ENCODE measurements at places on chromosomes 3 and 15.
A peak's percentile ranks its signal among the peaks of the same experiment; 100 is the strongest.

- DNase-seq = no peak
- no peaks in the 10 kb centered on the region for H3K36me3 ChIP-seq
- no peaks in the 10 kb centered on the region for H3K27me3 ChIP-seq
- peak overlapping the region; percentile 79 for H3K4me3 ChIP-seq
Observed at GRCh38 chr3:52286777-52287110, 884 bp upstream of the GLYCTK start.

- H3K27me3 ChIP-seq = no peaks in the 10 kb centered on the region
- no peak overlapping the region for H3K4me3 ChIP-seq
- H3K27ac ChIP-seq = no peak overlapping the region
- peak; percentile 64 for DNase-seq
- no peaks in the 10 kb centered on the region for H3K36me3 ChIP-seq
Observed at GRCh38 chr15:90219421-90220141, 14.2 kb downstream of the CIB1 start.

DNA sequence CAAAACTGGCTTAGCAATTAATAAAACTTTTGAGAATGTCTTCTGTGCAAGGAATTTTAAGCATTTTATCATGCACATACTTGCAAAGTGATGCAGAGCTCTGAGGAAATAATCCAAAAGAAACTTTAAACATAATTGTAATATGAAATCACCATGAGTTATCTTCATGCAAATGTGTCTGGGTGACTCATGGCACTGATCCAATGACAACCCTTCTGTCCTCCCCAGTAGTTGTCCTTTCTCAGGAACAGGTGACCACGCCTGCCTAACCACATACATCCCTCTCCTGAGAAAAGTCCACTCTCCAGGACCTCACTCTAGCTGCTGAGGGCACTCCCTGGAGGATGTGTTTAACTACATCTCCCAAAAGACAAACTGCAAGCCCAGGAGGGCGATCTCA is 530.6 kb upstream of the IL12A start:
- H3K4me1 ChIP-seq = no peaks in the 10 kb centered on the region
- H3K27ac ChIP-seq = no peak overlapping the region
- no peak for DNase-seq
- H3K27me3 ChIP-seq = no peaks in the 10 kb centered on the region

GRCh38 chr15:65249641-65250040 is 37.0 kb downstream of the PARP16 start:
- no peaks in the 10 kb centered on the region for H3K36me3 ChIP-seq
- no peak overlapping the region for H3K27ac ChIP-seq

DNA sequence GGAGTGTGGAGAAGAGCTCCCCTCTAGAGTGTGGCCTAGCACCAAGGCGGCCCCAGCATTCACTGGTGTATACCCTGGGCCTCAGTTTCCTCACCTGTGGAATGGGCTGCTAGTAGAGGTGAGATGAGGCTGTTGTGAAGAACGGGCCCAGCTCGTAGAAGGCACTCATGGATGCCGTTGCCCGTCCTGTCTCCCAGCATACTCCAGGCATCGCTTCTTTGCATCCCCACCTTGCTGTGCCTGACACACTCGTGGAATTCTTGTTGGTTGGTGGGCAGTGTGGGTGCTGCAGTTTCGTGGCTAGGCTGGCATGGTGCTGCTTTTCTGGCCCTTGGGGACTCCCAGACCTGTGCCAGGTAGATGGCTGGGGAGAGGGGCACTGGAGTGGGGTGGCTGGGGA is 76.7 kb downstream of the SMAD6 start:
- no peak for DNase-seq
- peaks cover 7% of the 10 kb centered on the region for H3K36me3 ChIP-seq
- H3K27me3 ChIP-seq = no peaks in the 10 kb centered on the region
- H3K27ac ChIP-seq = peak overlapping the region; percentile 69

DNA sequence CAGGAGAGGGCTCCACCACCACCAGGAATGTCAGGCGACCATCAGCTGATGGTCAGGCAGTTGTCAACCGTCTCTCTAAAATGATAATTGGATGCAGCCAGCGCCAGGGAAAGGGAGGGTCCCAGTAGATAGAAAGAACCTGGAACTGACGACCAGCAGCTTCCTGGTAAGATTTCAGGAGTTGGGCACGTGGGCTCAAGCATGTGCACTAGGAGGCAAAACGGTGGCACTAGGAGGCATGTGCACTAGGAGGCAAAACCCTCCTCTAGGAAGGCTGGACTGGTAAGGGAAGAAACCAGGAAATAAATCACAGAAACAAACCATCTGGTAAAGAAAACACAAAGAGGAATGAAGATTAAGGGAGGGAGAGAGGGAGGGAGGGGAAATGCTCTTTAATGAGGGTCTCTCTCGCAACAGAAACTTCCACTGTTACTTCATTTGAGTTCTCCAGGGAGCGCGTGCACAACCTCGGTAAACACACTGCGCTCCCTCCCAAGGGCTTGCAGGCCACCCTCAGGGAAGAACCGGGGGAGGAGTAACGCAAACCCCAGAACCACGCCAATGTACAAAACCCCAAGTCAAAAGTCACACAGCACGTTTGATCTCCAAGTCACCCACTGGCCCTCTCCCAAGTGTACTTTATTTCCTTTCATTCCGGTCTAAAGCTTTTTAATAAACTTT is 116.7 kb downstream of the XXYLT1 start:
- H3K27me3 ChIP-seq = no peaks in the 10 kb centered on the region
- H3K36me3 ChIP-seq = peaks cover 5% of the 10 kb centered on the region
- peak overlapping the region; percentile 89 for H3K27ac ChIP-seq
- H3K4me3 ChIP-seq = no peak overlapping the region
- peak; percentile 71 for DNase-seq
- peaks cover 68% of the 10 kb centered on the region for H3K4me1 ChIP-seq

DNA sequence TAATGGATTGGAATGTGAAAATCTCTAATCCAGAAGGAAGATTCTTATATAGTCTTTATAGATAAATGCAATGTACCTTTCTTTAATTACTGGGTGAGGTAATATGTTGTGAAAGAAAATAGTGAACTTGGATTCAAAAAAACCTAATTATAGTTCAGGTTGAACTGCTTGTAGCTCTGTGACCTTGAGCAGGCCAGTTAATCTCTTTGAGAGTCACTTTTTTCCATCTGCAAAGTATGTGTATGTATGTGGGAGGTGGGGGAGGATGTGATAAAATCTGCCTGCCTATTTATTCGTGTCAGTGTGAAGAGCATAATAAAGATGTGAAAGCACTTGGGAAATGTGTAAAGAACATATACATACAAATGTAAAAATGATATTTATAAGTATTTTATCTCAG is 34.4 kb downstream of the GLCE start:
- no peak for DNase-seq
- H3K27me3 ChIP-seq = no peaks in the 10 kb centered on the region
- peaks cover 3% of the 10 kb centered on the region for H3K36me3 ChIP-seq
- no peak overlapping the region for H3K27ac ChIP-seq
- H3K4me3 ChIP-seq = no peak overlapping the region

DNA sequence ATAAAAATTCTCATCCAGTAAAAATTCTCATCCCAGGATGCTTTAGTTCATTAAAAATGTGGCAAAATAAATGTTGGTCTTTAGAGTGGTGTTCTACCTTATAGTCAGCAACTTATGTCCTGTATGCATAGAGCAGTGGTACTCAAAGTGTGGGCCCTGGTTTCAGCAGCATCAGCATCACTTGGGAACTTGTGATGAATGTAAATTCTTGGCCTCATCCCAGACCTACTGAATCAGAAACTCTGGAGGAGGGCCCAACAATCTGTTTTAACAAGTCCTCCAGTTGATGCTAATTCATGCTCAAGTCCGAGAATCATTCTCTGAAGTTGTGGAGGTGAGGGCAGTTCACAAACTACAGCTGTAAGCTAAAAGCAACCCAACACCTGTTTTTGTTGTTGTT is 307.3 kb upstream of the SATB1 start:
- no peak overlapping the region for H3K4me3 ChIP-seq
- H3K36me3 ChIP-seq = no peaks in the 10 kb centered on the region
- DNase-seq = no peak
- H3K27ac ChIP-seq = no peak overlapping the region

DNA sequence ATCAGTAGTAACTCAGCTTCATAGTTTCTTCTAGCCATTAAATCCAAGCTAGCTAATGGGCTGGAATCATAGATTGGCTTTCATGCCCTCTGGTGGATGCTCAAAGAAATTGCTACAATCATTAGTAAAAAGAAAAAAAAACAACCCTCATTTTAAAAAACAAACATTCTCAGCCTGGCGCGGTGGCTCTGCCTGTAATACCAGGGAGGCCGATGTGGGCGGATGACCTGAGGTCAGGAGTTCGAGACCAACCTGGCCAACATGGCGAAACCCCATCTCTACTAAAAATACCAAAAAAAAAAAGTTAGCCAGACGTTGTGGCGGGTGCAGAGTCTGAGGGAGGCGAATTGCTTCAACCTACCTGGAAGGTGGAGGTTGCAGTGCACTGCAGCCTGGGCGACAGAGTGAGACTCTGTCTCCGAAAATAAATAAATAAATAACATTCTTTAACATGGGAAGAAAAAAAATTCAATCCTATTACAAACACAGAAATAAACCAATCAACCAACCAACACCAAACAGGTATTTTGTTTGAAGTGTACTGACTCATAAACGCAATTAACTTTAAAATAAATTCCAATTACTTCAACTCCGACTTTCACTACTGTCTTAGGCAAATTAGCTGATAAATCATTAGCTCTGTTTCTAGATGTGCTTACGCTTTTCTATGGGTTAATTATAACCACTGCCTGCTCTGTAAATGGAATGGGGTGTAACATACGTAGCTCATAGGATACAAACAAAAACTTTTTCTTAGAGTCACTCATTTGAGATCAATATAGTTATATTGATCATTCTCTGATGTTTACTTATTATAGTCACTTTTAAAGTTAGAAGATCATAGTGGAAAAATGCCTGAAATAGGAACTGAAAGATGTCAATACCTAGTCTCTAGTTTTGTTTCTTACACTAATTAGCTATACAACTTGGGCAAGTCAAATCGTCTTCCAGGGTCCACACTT is 24.9 kb downstream of the TMEM207 start:
- no peak overlapping the region for H3K27ac ChIP-seq
- peak; percentile 84 for DNase-seq
- H3K27me3 ChIP-seq = no peaks in the 10 kb centered on the region
- no peak overlapping the region for H3K4me3 ChIP-seq

DNA sequence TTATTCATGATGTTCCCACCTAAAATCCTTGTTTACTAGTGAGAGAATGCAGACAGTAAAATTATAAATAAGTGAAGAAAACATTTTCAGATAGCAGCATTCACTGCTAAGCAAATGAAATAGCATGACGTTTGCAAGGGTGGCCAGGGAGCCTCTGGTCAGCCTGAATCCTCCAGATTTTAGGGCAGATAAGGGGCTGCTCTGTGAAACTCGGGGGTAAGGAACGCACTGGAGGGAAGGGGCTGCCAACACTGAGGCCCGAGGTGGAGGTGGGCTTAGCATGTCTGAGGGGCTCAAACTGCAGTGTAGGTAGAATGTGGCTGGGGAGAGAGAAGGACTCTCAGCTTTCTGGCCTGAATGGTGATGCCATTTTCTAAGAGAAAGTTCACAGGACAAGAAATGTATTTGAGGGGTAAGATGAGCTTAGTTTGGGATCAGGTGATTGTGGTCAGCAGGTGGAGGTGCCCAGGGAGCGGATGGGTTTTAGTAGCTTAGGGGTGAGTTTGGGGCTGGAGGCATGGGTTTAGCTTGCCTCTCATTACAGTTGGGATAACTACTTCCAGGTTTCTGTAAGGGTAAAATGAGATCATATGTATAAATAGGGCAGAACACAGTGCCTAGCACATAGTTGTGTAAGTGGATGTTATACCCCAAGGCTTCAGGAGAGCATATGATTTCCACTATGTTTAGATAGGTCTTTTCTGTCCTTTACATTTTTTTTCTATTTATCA is 20.5 kb downstream of the GPR171 start:
- no peaks in the 10 kb centered on the region for H3K4me1 ChIP-seq
- no peaks in the 10 kb centered on the region for H3K27me3 ChIP-seq
- no peak overlapping the region for H3K27ac ChIP-seq
- no peak overlapping the region for H3K4me3 ChIP-seq
- no peaks in the 10 kb centered on the region for H3K36me3 ChIP-seq

GRCh38 chr3:13796701-13797460 is 83.0 kb downstream of the WNT7A start:
- H3K4me1 ChIP-seq = no peaks in the 10 kb centered on the region
- H3K36me3 ChIP-seq = no peaks in the 10 kb centered on the region
- peaks cover 9% of the 10 kb centered on the region for H3K27me3 ChIP-seq
- H3K27ac ChIP-seq = no peak overlapping the region
- no peak for DNase-seq

- no peaks in the 10 kb centered on the region for H3K36me3 ChIP-seq
- H3K4me1 ChIP-seq = no peaks in the 10 kb centered on the region
- no peak overlapping the region for H3K27ac ChIP-seq
- no peak overlapping the region for H3K4me3 ChIP-seq
Observed at GRCh38 chr3:119333773-119334509, 39.8 kb downstream of the ARHGAP31 start.

- H3K4me3 ChIP-seq = no peak overlapping the region
- no peaks in the 10 kb centered on the region for H3K4me1 ChIP-seq
- no peaks in the 10 kb centered on the region for H3K27me3 ChIP-seq
- H3K27ac ChIP-seq = no peak overlapping the region
- H3K36me3 ChIP-seq = no peaks in the 10 kb centered on the region
Observed at GRCh38 chr3:36812240-36812639, 47.9 kb upstream of the DCLK3 start.

GRCh38 chr3:40019376-40019775 is 210.0 kb downstream of the MYRIP start:
- no peak overlapping the region for H3K27ac ChIP-seq
- no peaks in the 10 kb centered on the region for H3K27me3 ChIP-seq
- no peaks in the 10 kb centered on the region for H3K4me1 ChIP-seq
- no peak for DNase-seq
- no peak overlapping the region for H3K4me3 ChIP-seq
- H3K36me3 ChIP-seq = no peaks in the 10 kb centered on the region

DNA sequence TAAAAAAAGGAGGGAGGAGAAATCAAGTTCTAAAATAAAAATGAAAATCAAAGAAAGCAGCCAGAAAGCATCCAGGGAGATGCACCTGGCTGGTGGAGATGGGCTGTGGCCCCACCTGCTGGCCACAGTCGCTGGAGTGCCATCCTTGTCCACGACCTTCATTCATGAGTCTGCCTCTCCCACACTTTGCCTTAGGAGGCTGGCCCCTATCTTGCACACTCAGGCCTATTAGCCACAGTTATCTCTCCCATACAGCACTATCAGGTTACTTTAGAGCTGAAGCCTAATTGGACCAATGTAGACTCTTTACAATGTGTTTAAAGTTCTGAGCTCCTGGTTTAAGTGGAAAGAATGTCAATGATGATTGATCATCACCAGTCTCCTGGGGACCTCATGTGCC is 392.0 kb upstream of the RORA start:
- no peak overlapping the region for H3K4me3 ChIP-seq
- no peak overlapping the region for H3K27ac ChIP-seq
- H3K36me3 ChIP-seq = no peaks in the 10 kb centered on the region
- no peaks in the 10 kb centered on the region for H3K27me3 ChIP-seq
- DNase-seq = peak; percentile 36
- peaks cover 3% of the 10 kb centered on the region for H3K4me1 ChIP-seq

GRCh38 chr3:149369991-149370866 is 7.2 kb downstream of the TM4SF1 start:
- no peak overlapping the region for H3K27ac ChIP-seq
- H3K27me3 ChIP-seq = no peaks in the 10 kb centered on the region
- DNase-seq = peak; percentile 15
- H3K4me3 ChIP-seq = no peak overlapping the region
- peaks cover 5% of the 10 kb centered on the region for H3K4me1 ChIP-seq

GRCh38 chr3:155960060-155960459 is 89.6 kb downstream of the GMPS start:
- no peak overlapping the region for H3K4me3 ChIP-seq
- H3K27ac ChIP-seq = no peak overlapping the region
- H3K36me3 ChIP-seq = no peaks in the 10 kb centered on the region

- no peak overlapping the region for H3K4me3 ChIP-seq
- DNase-seq = no peak
- H3K4me1 ChIP-seq = no peaks in the 10 kb centered on the region
- H3K36me3 ChIP-seq = no peaks in the 10 kb centered on the region
- no peaks in the 10 kb centered on the region for H3K27me3 ChIP-seq
Observed at GRCh38 chr3:79113876-79114275, 653.9 kb downstream of the ROBO1 start.

Data from A673 (cell line).